Right cardiac atrium (tissue), 5 donors: ENCODE measurements at places on chromosomes 12 and 14.

- no peak for DNase-seq
Measured at GRCh38 chr14:37230551-37231194, 32.9 kb downstream of the MIPOL1 start.

- no peak for DNase-seq
Measured at GRCh38 chr12:2854669-2855453, 2.0 kb downstream of the TEX52 start.

GRCh38 chr12:1908758-1909157 is 9.7 kb downstream of the CACNA2D4 start:
- peak; percentile 47 for DNase-seq

DNA sequence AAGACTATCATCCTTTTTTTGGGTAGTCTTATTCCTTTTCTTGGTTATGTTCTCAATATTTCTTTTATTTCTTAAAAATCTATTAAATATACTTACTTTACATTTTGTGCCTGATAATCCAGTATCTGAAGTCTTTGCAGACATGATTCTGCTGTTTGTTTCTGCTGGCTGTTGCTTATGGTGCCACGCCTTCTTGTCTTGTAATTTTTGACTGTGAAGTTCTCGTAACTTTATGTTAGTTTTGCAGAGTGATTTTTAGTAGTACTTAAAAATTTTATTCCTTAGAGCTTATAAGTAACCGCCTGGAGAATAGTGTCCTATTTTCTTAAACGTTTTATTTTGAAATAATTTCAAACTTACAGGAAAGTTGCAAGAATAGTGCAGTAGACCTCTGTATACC is 10.5 kb downstream of the FRS2 start:
- no peak for DNase-seq

DNA sequence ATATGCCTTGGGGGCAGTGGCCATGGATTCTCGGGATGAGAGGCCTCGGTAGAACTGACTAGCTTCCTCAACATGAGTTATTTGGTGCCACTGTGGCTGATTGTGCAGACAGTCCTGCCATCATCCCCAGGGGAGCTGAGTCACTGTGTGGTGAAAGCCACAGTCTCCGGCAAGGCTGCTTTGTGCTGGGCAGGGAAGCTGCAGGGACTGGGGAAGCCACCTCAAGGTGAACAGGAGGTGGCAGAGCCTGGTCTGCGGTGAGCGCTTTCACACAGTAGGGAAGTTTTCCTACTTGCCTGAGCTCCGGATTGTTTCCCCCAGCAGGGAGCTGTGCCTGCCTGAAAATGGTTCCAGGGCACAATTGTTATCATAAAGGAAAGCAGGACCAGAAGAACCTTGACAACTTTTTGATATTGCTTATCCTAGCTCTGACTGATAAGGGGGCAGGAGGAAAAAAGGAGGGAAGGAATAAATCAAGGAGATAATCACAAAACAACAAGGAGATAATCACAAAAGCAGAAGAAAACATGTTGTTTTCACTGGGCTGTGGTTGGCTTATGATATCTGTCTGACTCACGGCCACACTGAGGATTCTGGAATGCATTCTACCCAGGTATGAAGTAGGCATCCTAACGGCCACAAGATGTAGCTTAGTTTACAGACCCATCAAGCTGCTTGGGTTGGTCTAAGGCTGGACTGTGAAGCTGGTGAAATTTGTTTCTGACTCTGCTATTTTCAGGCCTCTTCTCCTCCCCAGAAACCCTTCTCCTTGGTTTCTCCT is 32.2 kb upstream of the GNG2 start:
- peak; percentile 47 for DNase-seq

DNA sequence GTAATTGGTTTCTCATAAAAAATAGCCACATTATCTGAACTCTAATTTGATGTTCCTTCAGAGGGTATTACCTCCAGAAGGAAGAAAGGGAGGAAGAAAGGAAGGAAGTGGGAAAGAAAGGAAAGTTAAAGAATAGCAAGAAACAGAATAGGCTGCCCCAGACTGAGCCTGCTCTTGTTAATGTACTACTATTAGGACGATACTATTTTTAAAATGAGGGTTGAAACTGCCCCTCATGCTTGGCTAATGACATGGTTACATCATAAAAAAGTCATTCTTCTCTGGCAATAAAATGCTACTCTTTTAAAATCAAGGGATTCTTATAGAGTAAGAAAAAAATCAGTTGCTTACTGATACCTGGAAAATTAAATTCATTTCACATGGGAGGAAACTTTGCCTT is 253.0 kb downstream of the KTN1 start:
- DNase-seq = no peak

DNA sequence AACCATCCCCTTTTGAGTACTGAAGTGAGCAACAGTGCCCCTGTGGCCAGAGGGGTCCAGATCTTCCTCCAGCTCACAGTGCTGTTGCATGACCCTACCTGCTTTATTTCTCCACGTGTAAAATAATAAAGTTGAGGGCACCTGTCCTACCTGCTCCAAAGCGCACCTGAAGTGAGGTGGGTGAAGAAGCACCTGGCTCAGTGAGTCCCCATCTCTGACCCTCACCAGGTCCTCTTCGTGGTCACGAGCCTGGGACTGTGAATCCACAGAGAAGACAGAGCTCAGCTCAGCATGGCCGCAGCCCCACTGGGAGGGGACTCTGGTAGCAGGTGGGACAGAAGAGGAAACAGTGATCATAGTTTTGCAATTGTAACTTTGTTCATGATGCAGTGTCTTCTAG is 976.7 kb upstream of the TMEM132C start:
- no peak for DNase-seq

- DNase-seq = no peak
Measured at GRCh38 chr14:89201645-89202044, 215.4 kb downstream of the FOXN3 start.

- DNase-seq = no peak
Measured at GRCh38 chr12:94126067-94126466, 22.3 kb upstream of the PLXNC1 start.

DNA sequence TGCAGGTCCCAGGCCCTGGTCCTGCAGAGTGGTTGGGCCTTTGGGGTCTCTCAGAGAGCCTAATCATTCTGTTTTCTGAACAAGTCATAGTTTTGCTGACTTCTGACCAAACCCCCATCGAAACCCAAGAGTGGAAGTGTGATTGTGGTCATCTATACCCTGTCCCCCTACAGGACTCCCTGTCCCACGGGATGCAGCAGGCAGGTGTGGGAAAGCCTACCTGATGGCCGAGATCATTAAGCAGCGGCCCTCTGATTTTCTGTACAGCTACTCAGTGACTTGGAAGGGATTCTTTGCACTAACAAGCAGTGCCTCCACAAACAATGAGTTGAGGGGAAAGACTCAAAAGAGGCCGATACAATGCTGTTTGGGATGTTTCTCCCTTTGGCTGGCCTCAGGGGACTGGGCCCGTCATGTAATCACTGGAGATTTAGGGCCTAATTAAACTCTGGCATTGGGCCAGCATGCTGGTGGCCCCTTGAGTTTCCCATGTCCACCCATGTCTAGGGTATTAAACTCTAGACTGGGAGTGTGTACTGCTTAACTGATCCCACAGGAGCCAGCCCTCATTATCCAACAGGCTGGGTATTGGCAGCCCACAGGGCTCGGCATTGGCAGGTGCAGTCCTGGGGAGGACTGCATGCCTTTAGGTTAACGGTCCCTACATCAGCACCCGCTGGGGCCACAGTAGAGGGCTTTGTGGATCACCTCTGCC is 192.8 kb downstream of the ZFP36L1 start:
- DNase-seq = no peak

DNA sequence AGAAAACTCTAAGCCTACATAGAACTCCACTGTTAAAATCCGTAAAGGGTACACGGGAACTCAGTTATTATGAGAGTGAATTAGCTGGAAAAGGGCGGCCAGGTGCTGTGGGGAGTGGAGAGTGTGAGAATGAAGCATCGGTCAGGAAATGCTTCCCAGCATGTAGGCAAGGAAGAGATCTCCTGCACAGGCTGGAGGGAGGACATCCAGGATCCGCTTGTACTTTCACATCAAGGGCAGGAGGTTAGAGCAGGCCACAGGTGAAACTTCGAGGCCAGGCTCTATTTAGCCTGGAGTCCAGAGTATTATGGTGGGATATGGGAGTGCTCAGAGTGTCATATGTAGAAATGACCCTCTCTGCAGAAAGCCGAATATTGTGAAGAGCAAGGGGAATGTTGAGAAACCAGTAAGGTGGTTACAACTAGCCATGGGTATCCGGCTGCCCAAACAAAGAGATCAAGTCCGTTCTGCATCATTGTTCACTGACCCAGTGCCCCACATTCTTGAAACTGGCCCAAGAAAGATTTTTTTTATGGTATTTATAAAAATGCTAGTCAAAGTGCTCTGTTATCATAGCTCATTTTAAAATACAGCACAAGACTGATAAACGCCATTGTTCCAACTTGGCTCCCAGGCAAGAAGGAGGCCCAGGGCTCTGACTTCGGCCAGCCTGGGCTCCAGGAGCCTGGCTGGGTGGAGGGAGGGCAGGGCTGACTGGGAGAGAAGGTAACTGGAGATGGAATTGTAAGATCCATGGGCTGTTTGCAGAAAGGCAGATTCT is 79.4 kb upstream of the HIF1A start:
- DNase-seq = peak; percentile 35

DNA sequence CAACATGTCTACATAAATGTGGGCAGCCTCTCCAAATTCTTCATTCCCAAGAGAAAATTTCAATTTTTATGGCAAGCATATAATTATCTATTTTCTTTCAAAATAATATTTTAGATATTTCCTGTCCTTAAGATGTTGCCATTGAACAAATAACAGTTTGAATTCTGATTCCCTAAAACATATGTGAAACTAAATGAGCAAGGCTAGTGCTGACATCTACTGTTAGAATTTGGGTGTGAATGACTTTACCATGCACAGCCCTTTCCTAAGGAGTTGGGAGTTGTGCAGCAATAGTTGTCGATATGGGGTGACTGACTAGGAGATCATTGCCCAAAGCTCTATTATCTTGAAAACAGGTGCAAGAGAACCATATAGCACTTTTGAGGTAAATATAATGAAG is 108.2 kb upstream of the SLC38A4 start:
- DNase-seq = no peak

GRCh38 chr14:60805841-60806430 is 71.4 kb downstream of the MNAT1 start:
- no peak for DNase-seq

DNA sequence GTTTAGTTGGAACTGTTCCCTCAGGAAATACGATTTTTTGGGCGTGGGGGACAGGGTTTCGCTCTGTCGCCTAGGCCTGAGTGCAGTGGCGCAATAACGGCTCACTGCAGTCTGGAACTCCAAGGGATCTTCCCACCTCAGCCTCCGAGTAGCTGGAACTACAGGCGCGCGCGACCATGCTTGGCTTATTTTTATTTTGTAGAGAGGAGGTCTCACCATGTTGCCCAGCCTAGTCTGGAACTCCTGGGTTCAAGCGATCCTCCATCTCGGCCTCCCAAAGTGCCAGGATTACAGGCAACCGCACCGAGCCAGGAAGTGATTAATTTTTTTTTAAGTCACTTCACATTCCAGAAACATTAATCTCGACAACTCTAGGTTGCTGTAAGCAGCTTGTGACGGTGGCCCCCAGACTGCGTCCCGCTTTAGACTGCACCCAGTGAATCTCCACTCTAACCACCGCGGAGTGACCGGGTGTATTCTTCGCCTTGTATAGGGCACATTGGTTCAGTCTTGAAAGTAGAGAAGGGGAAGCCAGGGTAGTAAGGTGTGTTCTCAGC is 830 bp upstream of the MIS18BP1 start:
- peak; percentile 54 for DNase-seq

GRCh38 chr14:103427485-103428443 is 42.5 kb downstream of the MARK3 start:
- no peak for DNase-seq

GRCh38 chr14:100732766-100733100 is 6.0 kb downstream of the DLK1 start:
- DNase-seq = no peak

DNA sequence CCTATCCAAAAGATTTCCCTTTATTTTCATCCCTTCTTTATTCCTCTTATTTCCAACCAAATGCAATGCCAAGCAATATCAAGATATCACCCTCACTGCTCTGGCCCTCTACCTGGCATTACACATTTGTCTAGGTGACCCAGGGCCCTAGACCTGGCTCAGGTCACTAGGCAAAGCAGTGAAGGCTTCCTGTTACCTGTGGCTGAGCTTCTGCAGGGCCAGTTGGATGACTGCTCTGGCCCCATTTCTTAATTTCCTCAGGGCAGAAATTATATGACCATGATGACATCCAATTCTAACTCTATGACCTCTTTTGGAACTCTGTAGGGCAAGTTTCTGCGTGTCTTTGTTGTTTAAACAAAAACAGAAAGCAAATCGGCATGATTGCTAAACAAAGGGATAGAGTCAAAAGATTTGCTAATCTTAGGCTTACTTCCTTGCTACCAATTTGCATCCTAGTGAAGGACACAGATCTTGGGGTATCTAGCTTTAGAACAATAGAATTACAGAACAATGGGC is 7.4 kb upstream of the CCDC198 start:
- DNase-seq = no peak

GRCh38 chr14:103728721-103729120 is 13.1 kb downstream of the ZFYVE21 start:
- no peak for DNase-seq

DNA sequence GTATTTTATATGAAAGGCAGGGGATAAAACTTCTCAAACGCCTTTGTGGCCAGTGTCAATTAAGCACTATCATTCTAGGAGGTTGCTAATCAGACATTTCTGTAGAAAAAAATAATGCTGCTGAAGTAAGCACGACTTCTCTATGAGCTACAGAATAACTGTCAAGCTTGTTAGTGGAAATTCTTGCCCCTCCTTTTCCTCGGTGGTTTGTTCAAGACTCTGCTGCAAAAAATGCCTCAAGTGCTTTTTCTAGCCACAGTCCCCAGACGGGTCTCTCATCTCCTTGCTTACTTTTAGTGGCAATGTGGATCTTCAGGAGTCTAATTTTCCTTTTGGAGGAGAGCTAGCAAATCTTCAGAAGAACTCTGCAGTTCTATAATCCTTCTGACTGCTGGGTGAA is 452.0 kb downstream of the FUT8 start:
- DNase-seq = no peak

DNA sequence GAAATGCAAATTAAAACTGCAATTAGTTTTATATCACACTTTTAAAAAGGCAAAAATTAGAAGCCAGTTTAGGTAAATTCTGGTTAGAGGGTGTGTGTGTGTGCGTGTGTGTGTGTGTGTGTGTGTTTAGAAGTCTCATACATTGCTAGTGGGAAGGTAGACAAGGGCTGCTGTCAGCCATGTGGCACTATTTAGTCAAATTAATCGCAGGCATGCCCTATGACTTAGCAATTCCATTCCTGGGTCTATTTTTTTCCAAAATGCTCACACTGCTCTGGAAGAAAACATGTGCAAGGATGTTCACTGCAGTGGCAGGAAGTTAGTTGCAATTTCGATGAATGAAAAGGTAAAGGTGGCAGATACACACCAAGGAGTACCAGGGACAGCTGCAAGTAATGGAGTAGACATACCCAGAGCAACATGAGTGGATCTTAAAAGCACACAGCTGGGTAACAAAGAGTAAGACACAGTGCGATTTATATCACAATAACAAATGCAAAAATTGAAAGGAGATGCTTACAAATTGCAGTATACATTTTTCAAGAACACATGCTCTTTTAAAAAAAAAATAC is 11.6 kb downstream of the CAPZA3 start:
- no peak for DNase-seq
